Upper lobe of right lung (tissue), 1 donor: ENCODE measurements at places on chromosomes 13 and 19. TPM values are rescaled to one million over a fixed set of nuclear protein-coding genes. Genes with fewer than 3 reads are reported as not detected.

GRCh38 chr13:26538363-26539317 is 18.8 kb upstream of the WASF3 start:
- H3K4me1 ChIP-seq: no peaks in the 10 kb centered on the region

DNA sequence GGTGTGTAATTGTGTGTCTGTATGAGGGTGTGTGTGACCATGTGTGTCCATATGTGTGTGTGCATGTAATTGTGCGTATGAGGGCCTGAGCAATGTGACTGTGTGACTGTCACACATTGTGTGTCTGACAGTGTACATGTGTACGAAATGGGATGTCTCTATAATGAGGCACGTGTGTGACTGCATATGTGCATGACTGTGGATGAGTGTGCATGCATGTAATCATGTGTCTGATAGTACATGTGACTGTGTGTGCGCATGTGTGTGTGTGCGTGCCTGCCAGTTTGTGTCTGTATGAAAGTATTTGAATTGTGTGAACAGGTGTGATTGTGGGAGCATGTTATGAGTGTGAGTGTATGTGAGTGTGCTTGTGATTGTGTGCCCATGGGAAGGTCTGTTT is 2.2 kb upstream of the ACSBG2 start:
- no peak overlapping the region for H3K27ac ChIP-seq
- H3K36me3 ChIP-seq: no peaks in the 10 kb centered on the region
- H3K4me1 ChIP-seq: no peaks in the 10 kb centered on the region

DNA sequence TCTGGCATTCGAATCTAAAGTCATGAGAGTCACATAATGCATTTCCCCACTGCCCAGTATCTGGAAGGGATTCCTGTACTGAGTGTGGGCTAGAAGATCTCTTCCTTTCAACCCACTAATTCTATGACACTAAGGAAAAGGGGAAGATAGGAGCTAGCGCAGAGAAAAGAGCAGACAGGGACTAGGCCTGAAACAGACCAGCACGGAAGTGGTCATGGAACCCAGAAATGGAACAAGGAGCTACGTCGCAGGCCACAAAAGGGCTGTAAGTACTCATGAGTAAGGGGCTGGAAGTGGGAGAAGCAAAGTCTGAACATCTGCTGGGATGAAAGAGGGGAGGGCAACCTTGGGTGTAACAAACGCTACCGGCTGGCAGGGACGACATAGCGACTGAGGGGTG is 8.6 kb downstream of the ABCC4 start:
- no peaks in the 10 kb centered on the region for H3K27me3 ChIP-seq
- no peak overlapping the region for H3K27ac ChIP-seq
- no peaks in the 10 kb centered on the region for H3K36me3 ChIP-seq
- DNase-seq: no peak

DNA sequence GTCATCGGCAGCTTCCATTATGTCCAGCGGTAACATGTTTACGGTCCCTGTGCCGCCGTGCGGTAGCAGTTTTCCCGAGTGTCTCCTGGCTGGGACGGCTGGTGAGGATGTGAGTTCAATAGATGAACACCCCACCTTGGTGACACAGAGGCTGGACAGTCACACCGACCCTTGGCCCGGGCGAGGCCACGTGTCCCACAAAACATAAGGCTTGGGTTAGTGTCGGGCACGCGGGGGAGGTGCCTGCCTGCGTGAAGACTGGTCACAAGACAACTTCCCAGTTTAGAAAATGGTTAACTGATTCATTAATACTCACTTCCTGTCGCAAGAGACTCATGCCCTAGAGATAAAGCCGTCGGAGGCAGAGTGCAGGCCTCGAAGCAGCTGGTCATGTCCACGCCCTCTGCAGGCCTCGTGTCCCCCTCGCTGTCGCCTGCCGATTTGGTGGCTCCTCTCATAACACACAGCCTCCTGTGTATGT is 17.2 kb downstream of the RASA3 start:
- peak; percentile 85 for DNase-seq
- no peak overlapping the region for H3K4me3 ChIP-seq
- H3K4me1 ChIP-seq: peaks cover 31% of the 10 kb centered on the region
- no peaks in the 10 kb centered on the region for H3K36me3 ChIP-seq

- peaks cover 99% of the 10 kb centered on the region for H3K36me3 ChIP-seq
- DNase-seq: no peak
- H3K27me3 ChIP-seq: no peaks in the 10 kb centered on the region
- no peak overlapping the region for H3K27ac ChIP-seq
These were observed 21.5 kb downstream of the DIS3 start for GRCh38 chr13:72760189-72760588.

- peak overlapping the region; percentile 92 for H3K27ac ChIP-seq
- H3K27me3 ChIP-seq: no peaks in the 10 kb centered on the region
- no peak overlapping the region for H3K4me3 ChIP-seq
- DNase-seq: no peak
These were observed 351.7 kb upstream of the ARGLU1 start for GRCh38 chr13:106919638-106920037.

- peaks cover 3% of the 10 kb centered on the region for H3K4me1 ChIP-seq
- no peak overlapping the region for H3K4me3 ChIP-seq
- no peak overlapping the region for H3K27ac ChIP-seq
- H3K36me3 ChIP-seq: no peaks in the 10 kb centered on the region
- H3K27me3 ChIP-seq: peaks cover 4% of the 10 kb centered on the region
These were observed 121.8 kb upstream of the VSTM2B start for GRCh38 chr19:29404015-29404414.

DNA sequence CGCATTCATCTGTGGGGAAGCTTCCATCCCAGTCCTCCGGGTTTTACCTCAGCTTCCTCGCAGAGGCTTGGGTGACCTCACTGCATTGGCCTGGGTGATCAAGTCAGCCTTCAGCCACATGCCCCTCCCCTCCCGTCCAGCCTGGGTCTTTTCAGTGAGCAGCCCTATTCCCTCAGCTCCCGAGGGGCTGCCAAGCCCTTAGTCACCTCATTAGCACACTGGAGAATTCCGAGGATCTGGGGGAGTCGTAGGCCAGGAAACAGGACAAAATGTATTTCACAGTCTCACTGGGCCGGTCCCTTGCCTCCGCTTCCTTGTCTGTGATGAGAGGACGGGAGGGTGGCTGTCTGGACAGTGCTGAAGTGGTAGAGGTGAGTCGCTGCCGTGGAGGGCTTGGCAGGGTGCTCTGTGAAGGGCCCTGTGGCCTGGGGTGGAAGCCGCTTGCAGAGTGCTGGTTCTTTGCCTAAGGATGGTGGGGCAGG is 19.9 kb downstream of the KDM4B start:
- H3K36me3 ChIP-seq: no peaks in the 10 kb centered on the region
- H3K27ac ChIP-seq: no peak overlapping the region
- no peaks in the 10 kb centered on the region for H3K27me3 ChIP-seq
- H3K4me1 ChIP-seq: peaks cover 18% of the 10 kb centered on the region

GRCh38 chr13:65965501-65965900 is 1264.6 kb downstream of the PCDH9 start:
- no peak overlapping the region for H3K4me3 ChIP-seq
- H3K27ac ChIP-seq: no peak overlapping the region
- H3K27me3 ChIP-seq: no peaks in the 10 kb centered on the region
- no peaks in the 10 kb centered on the region for H3K4me1 ChIP-seq
- no peaks in the 10 kb centered on the region for H3K36me3 ChIP-seq
- no peak for DNase-seq

GRCh38 chr13:41847216-41847615 is 113.7 kb downstream of the VWA8 start:
- no peak overlapping the region for H3K27ac ChIP-seq
- no peaks in the 10 kb centered on the region for H3K27me3 ChIP-seq
- no peak overlapping the region for H3K4me3 ChIP-seq
- H3K36me3 ChIP-seq: no peaks in the 10 kb centered on the region
- no peaks in the 10 kb centered on the region for H3K4me1 ChIP-seq
- DNase-seq: no peak

DNA sequence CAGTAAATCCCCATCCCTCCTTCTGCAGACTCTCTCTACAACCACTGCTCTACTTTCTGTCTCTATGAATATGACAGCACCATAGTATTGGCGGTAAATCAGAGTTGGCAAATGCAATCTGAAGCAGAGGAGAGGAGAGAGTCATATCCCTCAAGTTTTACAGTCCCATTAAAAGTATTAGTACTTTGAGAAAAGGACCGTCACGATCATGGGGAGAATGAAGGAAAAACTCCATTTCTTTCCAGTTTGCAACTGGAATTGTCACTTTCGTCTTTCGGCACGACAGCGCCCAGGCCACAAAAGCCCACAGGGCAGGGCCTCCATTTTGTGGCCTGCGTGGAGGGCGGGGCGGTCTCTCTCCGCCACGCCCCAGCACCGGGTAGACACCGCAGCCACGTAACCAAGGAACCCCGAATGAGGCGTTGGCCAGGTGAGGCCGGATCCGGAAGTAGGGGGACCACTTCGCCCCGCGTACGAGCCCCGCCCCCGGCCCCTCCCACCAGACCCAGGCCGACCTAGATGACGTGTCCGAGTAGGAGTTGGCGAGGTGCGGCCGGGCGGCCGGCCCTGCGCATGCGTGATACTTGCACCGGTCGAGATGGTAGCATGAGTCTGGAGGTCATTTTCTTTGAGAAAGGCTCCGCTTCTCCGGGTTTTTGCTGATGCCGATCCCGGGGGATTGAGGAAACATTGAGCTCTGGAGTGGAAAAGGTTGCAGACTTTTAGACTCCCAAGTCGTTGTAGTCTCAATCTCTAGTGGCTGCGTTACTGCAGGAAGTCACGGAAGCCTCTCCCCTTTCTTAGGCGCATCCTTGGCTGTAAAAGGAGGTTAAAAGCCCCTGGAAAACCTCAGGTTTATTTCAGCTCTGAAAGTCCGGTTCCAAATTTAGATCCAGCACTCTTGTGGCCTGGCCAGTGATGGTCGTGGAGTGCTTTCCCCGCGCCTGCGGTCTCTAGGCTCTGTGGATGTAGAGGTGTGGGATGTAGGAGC is 2.8 kb upstream of the TM9SF2 start:
- peaks cover 33% of the 10 kb centered on the region for H3K4me1 ChIP-seq
- H3K27me3 ChIP-seq: no peaks in the 10 kb centered on the region
- peak overlapping the region; percentile 54 for H3K4me3 ChIP-seq
- no peaks in the 10 kb centered on the region for H3K36me3 ChIP-seq

DNA sequence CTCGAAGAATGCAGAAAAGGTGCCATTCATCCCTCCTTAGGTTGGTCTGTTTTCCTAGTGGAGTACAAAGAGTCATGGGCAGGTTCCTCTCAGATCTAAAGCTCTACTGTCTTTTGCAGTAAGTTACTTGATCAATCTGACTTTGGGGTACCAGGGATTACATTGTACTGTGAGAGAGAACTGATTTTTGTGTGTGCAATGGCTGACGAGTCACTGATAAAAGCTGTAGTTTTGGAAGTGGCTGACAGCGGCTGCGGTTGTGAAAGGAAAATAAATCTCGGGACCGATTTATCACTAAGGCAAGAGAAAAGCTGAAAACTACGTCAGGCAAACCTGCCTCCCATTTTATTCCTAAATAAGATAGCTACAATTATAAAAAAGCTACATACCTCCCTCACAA is 26.9 kb downstream of the UTP14C start:
- H3K27ac ChIP-seq: no peak overlapping the region
- no peak for DNase-seq
- no peaks in the 10 kb centered on the region for H3K36me3 ChIP-seq
- H3K4me1 ChIP-seq: no peaks in the 10 kb centered on the region

- peaks cover 5% of the 10 kb centered on the region for H3K4me1 ChIP-seq
- H3K27ac ChIP-seq: no peak overlapping the region
- H3K4me3 ChIP-seq: no peak overlapping the region
- H3K27me3 ChIP-seq: no peaks in the 10 kb centered on the region
These were observed 9.0 kb downstream of the MICU2 start for GRCh38 chr13:21594715-21595545.

PBX4 gene
- 3.4 TPM for total RNA-seq

RHPN2 gene
- total RNA-seq: 9.7 TPM

SIGLEC10 gene
- 12.6 TPM for total RNA-seq

FAM124A gene
- 3.9 TPM for total RNA-seq

KASH5 gene
- 2.2 TPM for total RNA-seq

WDR88 gene
- not detected for total RNA-seq

KLF2 gene
- total RNA-seq: 198 TPM
